ENCODE measurements at places on chromosomes 4 and X.

GRCh38 chrX:15973299-15973698, 118.7 kb upstream of the AP1S2 start:
- no peak for DNase-seq

DNA sequence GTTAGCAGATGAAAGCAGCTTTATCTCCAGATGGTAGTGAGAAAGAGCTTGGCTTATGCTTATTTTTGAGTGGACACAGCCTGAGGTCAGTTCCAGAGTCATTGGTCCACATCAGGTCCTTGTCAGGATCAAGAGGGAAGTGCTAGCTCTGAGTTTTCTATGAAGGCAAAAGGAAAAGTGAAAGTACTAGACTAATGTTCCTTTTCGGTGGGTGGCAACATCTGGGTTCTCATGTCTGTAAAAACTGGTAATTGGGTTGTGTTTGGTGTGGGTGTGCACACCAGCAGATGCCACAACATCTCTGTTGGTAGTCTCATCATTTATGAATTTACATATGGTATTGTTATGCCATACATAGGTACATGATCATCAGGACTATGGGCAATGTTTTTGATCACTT, 210.5 kb downstream of the PWWP3B start:
- DNase-seq: no peak

DNA sequence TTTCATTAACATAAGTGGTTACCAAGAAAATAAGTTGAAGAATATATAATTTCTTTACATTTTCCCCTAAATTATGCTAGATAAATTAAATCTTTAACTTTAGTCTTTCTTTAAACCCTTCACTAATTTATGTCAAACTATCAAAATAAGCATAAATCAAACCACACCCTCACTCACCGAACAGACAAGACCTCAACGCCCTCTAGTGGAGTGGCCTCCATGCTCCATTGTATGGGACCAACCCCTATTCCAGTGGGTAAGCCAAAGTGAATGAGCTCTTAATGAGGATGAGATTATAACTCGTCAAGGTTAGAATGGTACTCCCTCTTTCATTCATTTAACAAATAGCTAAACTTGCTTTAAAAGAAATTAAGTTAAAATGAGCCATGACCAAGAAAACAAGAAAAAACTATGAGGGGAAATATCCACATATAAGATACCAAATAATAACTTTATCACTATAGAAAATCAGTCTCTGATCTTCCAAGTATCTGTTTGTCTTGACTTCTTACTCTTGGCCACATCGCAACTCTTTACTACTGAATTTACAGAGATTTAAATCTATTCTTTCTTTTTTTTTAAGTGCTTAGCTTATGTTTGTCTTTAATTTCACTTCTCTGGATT, 15.6 kb upstream of the BBS12 start:
- DNase-seq: no peak

DNA sequence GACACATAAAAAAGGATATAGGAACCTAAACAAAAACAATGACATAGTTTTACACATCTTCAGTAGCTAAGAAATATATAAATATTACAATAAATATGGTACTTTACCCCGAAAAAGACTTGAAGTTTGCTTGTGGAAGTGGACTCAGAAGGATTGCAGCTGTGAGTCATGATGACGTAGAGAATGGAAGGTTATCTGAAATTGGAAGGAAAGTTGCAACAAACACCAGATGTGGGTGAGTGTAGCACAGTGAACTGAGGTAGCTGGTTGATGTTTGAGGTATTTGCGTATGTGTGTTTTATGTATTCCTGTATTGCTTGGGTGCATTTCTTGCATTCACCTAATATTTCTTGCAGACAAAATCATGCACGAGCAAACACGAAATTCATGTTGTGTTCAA, 113.0 kb downstream of the ARX start:
- DNase-seq: peak; percentile 75
